Uterus (tissue), 4 donors: ENCODE measurements at places on chromosomes 5 and 9. TPM values are rescaled to one million over a fixed set of nuclear protein-coding genes. Genes with fewer than 3 reads are reported as not detected.

The RETREG1 gene
- 0.51 TPM for total RNA-seq

The PDCD1LG2 gene
- 2.4 TPM for total RNA-seq

The PLCXD3 gene
- 10.1 TPM for total RNA-seq

The CANX gene
- 550 TPM for total RNA-seq

DNA sequence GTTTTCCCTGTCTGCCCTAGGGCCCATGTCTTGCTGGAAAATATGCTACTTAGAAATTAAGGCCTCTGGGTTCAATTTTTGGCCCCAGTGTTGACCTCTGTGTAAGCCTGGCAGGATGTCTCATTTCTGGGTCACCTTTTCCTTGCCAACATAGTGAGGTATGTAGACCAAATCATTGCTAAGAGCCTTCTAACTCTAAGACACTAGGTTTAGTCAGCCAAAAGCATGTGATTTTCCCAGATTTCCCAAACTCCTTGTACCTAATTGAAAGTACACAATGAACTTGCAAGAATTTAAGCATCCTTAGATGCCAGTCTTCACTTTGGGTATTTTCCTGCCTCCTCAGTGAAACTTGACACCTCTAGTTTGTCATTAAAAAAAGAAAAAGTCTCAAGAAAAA is 77.0 kb downstream of the GALNT10 start:
- H3K27me3 ChIP-seq: no peaks in the 10 kb centered on the region
- no peak overlapping the region for H3K4me3 ChIP-seq
- no peaks in the 10 kb centered on the region for H3K36me3 ChIP-seq
- DNase-seq: no peak
- H3K4me1 ChIP-seq: no peaks in the 10 kb centered on the region

The BTNL8 gene
- 2.9 TPM for total RNA-seq

GRCh38 chr9:113609562-113610318 is 146.2 kb downstream of the RGS3 start:
- peak; percentile 80 for DNase-seq
- no peaks in the 10 kb centered on the region for H3K36me3 ChIP-seq
- H3K4me1 ChIP-seq: peaks cover 9% of the 10 kb centered on the region
- H3K4me3 ChIP-seq: no peak overlapping the region

- no peaks in the 10 kb centered on the region for H3K36me3 ChIP-seq
- H3K4me3 ChIP-seq: no peak overlapping the region
- H3K27ac ChIP-seq: no peak overlapping the region
- H3K27me3 ChIP-seq: no peaks in the 10 kb centered on the region
Measured at GRCh38 chr9:19429595-19429994, 20.8 kb downstream of the ACER2 start.

DNA sequence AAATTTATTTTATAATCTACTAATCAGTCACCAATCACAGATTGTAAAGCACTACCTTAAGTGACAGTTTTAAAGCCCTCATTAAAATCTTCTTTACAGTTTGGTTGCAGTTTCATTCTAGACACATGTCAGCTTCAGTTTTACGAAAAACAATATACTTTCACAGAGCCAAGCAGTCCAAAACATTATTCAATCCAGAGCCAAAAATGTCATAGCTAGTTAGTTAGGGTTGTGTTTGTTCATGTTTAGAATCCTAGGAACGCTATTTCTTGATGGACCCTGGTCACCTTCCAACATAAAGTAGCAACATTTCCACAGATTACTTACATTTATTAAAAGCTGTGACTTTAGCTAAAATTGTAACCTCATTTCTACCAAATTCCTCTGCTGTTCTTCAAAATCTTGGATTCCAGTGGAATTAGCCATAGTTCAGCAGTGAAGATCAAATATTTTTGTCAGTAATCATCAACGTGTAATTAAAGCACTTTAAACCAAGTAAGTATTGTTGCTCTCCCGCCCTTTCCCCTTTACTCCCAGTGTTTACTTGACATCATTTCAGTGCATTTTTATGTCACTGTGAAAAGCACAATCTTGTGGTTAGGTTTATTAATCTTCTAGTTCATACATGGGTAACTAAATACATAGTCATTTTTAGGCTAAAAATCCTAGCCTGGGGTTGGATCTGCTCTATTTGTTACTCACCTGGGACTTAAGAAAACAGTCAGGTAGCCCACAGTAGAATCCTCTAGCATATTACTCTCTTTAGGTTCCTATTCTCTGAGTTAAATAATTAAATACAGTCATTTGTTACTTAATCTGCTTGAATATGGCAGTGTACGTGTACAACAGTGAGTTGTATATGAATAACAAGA is 74.3 kb downstream of the NIPBL start:
- no peak overlapping the region for H3K27ac ChIP-seq
- no peaks in the 10 kb centered on the region for H3K27me3 ChIP-seq
- DNase-seq: no peak
- H3K4me3 ChIP-seq: no peak overlapping the region

GRCh38 chr5:138140268-138140667 is 1.0 kb upstream of the NME5 start:
- DNase-seq: no peak
- no peak overlapping the region for H3K27ac ChIP-seq
- H3K4me3 ChIP-seq: no peak overlapping the region
- H3K36me3 ChIP-seq: no peaks in the 10 kb centered on the region
